ENCODE measurements at places on chromosomes 12 and 14. TPM values are rescaled to one million over a fixed set of nuclear protein-coding genes. Genes with fewer than 3 reads are reported as not detected.

- DNase-seq: no peak
- peaks cover 57% of the 10 kb centered on the region for H3K4me1 ChIP-seq
- H3K27me3 ChIP-seq: no peaks in the 10 kb centered on the region
- H3K4me3 ChIP-seq: peak overlapping the region; percentile 61
Measured at GRCh38 chr14:65290830-65291229, 121.7 kb upstream of the FUT8 start.

- H3K4me1 ChIP-seq: no peaks in the 10 kb centered on the region
- H3K27me3 ChIP-seq: no peaks in the 10 kb centered on the region
- no peak overlapping the region for H3K4me3 ChIP-seq
- no peak for DNase-seq
- no peaks in the 10 kb centered on the region for H3K36me3 ChIP-seq
Measured at GRCh38 chr12:66531766-66532165, 147.1 kb downstream of the GRIP1 start.

DNA sequence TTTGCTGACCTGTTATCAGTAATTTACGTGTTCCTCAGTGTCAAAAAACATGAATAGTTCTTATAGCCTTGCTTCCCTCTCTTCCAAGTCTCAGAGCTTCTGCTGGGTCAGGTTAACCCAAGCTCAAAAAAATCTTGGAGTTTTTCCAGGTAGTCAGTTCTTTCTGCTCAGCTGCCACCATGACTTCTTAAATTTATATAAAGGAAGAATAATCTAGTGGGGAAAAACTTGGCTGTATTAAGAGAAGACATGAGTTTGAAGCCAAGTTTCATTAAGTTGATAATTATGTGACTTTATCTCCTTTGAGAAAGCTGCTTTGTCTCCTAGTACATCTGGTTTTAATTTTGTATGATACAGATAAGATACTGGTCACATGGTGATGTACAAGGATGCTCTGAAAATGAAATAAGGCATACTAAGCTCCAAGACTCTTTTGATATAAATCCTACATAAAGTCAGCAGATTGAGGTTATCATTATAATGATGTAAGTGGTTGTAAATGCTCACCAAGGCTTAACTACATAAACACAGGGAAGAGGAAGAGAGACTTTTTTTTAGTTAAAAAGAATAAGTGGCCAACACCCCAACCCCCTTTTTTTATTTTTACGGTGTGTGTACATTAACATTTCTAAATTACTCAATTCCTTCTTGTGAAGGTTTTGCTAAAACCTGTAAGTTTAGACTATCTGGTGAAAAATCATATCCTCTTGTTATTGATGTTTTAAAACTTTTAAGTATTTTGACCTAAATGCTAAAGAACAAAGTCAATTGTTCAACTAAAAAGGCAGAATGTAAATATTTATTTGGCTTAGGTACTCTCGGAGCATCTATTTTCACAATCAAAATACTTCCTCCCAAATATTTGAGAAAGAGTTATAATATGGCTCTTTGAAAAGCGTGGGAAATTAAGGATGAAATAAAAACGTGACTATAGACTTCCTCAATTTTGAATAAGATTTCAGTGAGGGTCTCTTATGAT is 84.1 kb upstream of the SLC38A2 start:
- H3K27me3 ChIP-seq: no peaks in the 10 kb centered on the region
- peak overlapping the region; percentile 41 for H3K4me3 ChIP-seq
- H3K27ac ChIP-seq: peak overlapping the region; percentile 79
- no peak for DNase-seq
- peaks cover 74% of the 10 kb centered on the region for H3K4me1 ChIP-seq

DNA sequence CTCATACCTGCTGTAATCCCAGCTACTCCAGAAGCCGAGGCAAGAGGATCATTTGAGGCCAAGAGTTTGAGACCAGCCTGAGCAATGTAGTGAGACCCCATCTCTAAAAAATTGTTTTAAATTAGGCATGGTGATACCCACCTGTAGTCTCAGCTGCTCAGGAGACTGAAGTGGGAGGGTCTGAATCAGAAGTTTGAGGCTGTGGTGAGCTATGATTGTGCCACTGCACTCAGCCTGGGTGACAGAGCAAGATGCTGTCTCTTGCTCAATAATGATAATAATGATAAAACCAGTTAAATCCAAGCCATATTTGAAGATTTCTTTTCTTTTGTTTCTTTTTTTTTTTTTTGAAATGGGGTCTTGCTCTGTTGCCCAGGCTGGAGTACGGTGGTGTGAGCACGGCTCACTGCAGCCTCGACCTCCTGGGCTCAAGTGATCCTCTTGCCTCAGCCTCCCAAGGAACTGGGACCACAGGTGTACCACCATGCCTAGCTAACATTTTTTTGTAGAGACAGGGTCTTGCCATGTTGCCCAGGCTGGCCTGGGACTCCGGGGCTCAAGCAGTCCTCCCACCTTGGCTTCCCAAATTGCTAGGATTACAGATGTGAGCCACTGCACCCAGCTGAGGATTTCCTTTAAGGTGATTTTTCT is 12.8 kb downstream of the PSMA6 start:
- no peak for DNase-seq
- no peak overlapping the region for H3K27ac ChIP-seq
- peaks cover 38% of the 10 kb centered on the region for H3K4me1 ChIP-seq

Gene AQP5
- total RNA-seq: not detected

Gene CLEC14A
- not detected for total RNA-seq
